ENCODE measurements at places on chromosomes 4 and X. TPM values are rescaled to one million over a fixed set of nuclear protein-coding genes. Genes with fewer than 3 reads are reported as not detected.

The VCX2 gene
- not detected for total RNA-seq

The NXF2B gene
- total RNA-seq: not detected

The TRO gene
- 0.87 TPM for total RNA-seq

The TCP11X2 gene
- not detected for total RNA-seq

The ETDA gene
- not detected for total RNA-seq

The ERCC6L gene
- total RNA-seq: 12.4 TPM

The OTC gene
- not detected for total RNA-seq

The PAGE4 gene
- total RNA-seq: not detected

The PPEF1 gene
- total RNA-seq: 1.5 TPM

The CRLF2 gene
- 0.87 TPM for total RNA-seq

The MUC7 gene
- not detected for total RNA-seq

The USP17L29 gene
- not detected for total RNA-seq

The MAGEA9B gene
- not detected for total RNA-seq

The FAM53A gene
- 0.79 TPM for total RNA-seq

The DUSP9 gene
- total RNA-seq: 1.0 TPM
